ENCODE measurements at places on chromosomes 3 and 15. TPM values are rescaled to one million over a fixed set of nuclear protein-coding genes. Genes with fewer than 3 reads are reported as not detected.

DNA sequence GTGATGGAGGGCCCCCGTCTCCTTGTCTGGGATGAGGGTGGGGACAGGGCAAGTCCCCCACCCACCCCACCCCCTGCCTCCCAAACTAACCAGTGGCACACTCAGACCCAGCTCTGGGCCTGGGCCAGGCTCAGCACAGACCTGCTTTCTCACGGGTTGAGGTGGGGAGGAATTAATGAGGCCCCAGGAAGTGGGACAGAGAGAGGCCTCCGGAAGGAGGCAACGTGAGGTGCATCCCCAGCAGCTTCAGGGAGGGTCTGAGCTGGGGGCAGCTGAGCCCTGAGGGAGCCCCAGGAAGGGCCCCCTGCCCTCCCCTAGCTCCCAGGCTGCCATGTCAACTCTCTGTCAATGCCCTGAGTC, 15.0 kb upstream of the GNAI2 start:
- no peak for DNase-seq

GRCh38 chr3:43816372-43816771, 125.6 kb downstream of the ABHD5 start:
- no peak for DNase-seq

- DNase-seq = no peak
Measured at GRCh38 chr3:158679547-158680000, 7.1 kb upstream of the LXN start.

DNA sequence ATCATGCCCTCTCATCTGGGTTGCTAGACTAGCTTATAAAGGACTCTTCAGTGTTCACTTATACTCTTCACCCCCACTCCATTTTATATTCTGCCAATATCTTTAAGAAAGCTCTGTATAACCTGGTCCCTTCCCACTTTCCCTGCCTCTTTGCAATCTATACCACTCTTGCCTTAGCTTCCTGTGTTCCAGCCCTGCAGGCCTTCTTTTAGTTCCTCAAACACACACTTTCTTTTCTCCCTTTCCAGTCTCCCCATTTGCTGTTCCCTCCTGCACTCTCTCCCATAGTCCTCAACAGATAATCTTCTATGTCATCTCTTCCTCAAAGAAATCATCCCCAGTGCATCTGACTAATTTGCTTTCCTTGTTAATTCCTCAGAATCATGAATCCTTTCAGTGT, 28.7 kb downstream of the SENP8 start:
- DNase-seq = no peak

DNA sequence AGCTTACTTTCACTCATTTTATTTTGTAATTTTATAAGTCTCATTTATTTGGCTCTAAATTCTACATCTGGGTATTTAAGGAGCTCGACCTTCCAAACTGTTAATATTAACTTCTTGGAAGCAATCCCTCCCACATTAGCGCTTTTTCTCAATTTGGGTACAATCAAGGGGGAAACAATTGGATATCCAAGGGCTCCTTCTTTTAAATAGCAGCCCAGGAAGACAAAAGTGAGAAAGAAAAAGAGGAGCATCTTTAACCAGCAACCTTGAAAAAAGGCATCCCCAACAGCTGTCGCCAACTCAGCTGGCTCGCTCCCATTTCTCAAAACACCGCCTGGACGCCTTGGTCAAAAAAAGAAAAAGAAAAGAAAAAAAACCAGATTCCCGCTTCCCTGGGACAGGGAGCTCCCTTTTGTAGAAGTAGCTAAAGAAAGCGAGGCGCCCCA, 873 bp downstream of the C3orf70 start:
- DNase-seq = no peak

GRCh38 chr3:46860017-46860809, 3.0 kb downstream of the MYL3 start:
- peak; percentile 51 for DNase-seq

- DNase-seq = no peak
Measured at GRCh38 chr3:28053759-28054158, 187.7 kb upstream of the CMC1 start.

GRCh38 chr3:195094191-195094921, 176.6 kb downstream of the XXYLT1 start:
- DNase-seq = peak; percentile 89

DNA sequence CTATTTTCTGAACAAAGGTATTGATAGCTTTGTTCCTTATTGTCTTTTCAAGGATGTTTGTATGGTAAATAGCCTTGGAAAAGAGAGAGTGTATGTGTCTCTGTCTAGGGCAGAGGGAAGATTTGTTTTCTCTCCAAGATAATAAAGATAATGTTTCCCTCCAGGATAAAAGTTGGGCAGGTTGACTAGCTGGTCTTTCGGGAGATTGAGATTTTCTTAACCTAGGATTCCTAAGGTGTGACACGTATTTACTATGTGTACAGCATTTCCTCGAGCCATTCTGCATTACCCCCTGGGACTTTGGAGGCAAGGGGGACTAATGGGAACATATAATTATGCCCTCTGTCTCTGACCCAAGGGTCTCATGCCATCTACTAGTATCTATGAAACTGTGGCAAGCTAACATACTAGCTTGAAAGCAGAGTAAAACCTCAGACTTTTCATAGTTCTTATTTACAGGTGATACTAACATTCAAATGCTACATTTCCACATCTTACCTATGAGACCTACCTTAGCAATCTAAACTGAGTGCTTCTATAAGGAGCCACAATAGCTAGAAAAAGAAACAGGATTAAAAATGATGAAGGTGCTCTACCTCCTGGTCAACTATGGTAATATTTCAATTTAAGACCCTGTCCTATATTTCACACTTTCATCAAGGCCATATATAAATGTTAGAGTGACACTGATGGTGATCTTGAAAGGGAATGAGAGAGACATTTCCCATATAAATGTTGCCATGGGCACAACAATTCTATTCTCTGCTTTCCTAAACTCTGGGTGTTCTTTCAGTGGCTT, 252.9 kb upstream of the CBLB start:
- DNase-seq = no peak

GRCh38 chr15:80439140-80439539, 35.0 kb downstream of the ARNT2 start:
- no peak for DNase-seq

GRCh38 chr15:52217186-52217585, 26.0 kb upstream of the GNB5 start:
- no peak for DNase-seq

The SUSD5 gene
- 0.85 TPM for total RNA-seq

The TADA3 gene
- total RNA-seq = 63.6 TPM

The GOLGA8S gene
- not detected for total RNA-seq

The TMCO5A gene
- not detected for total RNA-seq

The MCF2L2 gene
- 1.1 TPM for total RNA-seq

The CFAP161 gene
- 6.6 TPM for total RNA-seq

The TNFSF10 gene
- 131 TPM for total RNA-seq

The IL17RC gene
- total RNA-seq = 22.3 TPM

The CLRN1 gene
- total RNA-seq = not detected

All from Peyer's patch (tissue), 4 donors.